Thoracic aorta (tissue), 2 donors: ENCODE measurements at places on chromosomes 13 and 19. TPM values are rescaled to one million over a fixed set of nuclear protein-coding genes. Genes with fewer than 3 reads are reported as not detected.

EIF3K gene
- 302 TPM for total RNA-seq

DNA sequence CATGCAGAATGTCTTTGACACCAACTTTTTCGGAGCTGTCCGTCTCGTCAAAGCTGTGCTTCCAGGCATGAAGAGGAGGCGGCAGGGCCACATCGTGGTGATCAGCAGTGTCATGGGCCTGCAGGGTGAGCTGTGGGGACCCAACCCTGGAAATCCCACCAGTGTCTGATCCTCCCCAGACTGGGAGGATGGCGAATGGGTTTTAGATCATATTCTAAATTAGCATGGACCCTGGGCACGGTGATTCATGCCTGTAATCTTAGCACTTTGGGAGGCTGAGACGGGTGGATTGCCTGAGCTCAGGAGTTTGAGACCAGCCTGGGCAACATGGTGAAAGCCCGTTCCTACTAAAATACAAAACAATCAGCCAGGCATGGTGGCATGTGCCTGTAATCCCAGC is 5.5 kb downstream of the RDH8 start:
- H3K4me3 ChIP-seq = no peak overlapping the region
- H3K36me3 ChIP-seq = no peaks in the 10 kb centered on the region
- H3K4me1 ChIP-seq = no peaks in the 10 kb centered on the region
- DNase-seq = no peak
- no peaks in the 10 kb centered on the region for H3K27me3 ChIP-seq

DNA sequence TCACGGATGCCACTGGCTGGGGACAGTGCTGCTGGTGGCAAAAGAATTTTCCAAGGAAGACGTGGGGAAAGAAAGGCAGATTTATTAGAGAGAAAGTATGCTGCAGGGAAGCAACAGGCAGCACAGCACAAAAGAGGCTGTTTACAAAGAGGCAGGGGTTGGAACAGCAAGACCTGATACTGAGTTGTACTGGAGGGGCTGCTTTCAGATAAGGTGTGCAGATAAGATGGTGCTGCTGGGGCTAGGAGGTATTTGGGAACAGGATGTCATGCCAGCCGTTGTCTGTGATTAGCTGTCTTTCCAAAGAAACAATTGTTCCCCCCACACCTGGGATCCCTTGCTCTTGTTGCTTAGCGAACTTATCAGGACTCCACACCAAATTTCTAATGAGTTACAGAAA is 2023.3 kb upstream of the PCDH20 start:
- no peaks in the 10 kb centered on the region for H3K4me1 ChIP-seq
- no peak for DNase-seq
- no peak overlapping the region for H3K4me3 ChIP-seq
- H3K36me3 ChIP-seq = no peaks in the 10 kb centered on the region
- H3K27me3 ChIP-seq = no peaks in the 10 kb centered on the region
- H3K27ac ChIP-seq = no peak overlapping the region

ADGRL1 gene
- 15.7 TPM for total RNA-seq

- H3K27ac ChIP-seq = peak overlapping the region; percentile 95
- no peaks in the 10 kb centered on the region for H3K27me3 ChIP-seq
- peaks cover 27% of the 10 kb centered on the region for H3K4me1 ChIP-seq
- no peaks in the 10 kb centered on the region for H3K36me3 ChIP-seq
- no peak for DNase-seq
- H3K4me3 ChIP-seq = peak overlapping the region; percentile 2
Observed at GRCh38 chr13:30865123-30866049, 40.7 kb upstream of the MEDAG start.

PSG1 gene
- not detected for total RNA-seq
